ENCODE measurements at places on chromosomes 5 and 9.

- no peak for DNase-seq
These were observed 61.3 kb upstream of the TYRP1 start for GRCh38 chr9:12631866-12632265.

DNA sequence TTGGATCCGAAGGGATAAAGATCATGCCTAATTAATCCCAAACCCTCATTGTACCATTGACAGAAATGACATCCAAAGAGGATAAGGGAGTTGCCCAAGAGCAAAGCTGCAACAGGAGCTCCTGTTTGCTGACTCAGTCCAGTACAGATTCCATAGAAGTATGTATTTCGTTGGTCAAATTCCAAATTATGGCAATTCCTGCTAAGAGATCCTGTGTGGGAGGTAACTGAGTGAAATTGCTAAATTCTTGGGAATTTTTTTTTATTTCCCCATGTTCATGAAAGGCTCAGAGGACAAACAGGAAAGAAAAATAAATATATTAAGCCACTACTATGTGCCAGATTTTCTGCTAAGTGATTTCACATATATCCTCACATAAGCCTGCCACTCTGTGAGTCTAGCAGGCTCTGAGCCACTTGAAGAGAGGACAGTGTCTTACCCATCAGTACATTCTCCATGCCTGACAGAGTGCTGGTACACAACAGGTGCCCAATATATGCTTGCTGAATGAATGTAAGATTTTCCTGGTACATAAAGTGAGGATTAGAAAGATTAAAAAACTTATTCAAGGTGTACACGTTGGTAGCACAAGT is 132.7 kb downstream of the GLIS3 start:
- DNase-seq, result no peak

GRCh38 chr5:55923177-55923771 is 71.5 kb downstream of the IL6ST start:
- DNase-seq, result no peak

DNA sequence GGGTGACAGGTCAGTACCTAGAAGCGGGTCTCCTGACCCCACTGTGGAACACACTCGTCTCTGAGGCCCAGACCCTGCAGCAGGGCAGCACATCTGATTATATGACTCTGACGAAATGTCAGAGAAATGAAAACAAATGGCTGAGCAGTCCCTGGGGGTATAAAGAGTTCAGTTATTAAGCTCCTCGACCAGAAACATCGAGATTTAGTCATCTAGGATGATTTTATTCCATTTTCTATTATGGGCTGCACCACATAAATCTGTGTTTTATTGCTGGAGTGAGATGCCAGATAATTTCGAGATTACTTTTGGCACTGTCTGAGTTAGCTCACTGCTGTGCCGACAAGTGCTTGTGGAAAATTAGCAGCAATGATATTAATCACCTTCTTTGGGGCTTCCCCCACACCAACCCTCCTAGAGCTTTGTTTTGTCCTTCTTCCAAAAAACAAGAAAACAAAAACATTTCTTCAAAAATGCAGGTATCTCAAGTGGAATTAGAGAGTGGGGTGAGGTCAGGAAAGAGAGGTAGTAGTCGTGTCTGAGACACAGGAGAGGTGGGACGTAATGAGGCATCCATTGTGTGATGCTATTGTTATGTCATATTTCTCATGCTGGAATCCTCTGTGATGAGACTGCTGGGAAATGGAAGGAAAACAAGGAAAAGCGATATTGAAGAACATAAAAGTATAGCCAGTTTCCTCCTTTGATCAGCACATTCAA is 495.5 kb downstream of the DMAC1 start:
- DNase-seq, result no peak

DNA sequence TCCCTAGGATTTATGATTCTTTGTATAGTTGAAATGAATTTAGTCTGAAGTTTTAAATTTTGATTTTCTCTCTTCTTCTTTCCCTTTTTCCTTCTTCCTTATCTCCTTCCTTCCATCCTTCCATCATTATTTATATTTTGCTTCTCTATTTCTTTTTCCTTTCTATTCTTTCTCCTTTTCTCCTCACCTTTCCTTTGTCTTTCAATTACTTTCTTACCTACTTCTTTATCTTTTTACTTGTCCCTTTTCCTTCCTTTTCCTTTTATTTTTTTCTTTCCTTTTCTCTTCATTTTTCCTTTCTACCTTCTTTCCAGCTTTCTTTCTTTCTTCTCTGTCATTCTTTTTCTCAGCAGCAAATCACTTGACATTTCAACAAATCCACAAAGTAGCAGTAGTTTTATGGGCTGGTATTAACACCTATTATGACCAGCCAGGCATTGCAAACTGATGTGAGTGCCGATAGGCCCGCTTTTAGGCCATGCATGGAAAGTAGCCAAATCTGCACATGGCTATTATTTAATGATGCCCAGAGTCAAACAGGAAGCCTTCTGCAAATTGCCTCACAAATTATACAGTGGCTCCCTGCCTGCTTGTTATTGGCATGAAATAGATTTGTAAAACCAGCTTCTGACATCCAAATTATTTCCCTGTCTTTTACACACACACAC is 37.1 kb upstream of the NR3C1 start:
- no peak for DNase-seq

DNA sequence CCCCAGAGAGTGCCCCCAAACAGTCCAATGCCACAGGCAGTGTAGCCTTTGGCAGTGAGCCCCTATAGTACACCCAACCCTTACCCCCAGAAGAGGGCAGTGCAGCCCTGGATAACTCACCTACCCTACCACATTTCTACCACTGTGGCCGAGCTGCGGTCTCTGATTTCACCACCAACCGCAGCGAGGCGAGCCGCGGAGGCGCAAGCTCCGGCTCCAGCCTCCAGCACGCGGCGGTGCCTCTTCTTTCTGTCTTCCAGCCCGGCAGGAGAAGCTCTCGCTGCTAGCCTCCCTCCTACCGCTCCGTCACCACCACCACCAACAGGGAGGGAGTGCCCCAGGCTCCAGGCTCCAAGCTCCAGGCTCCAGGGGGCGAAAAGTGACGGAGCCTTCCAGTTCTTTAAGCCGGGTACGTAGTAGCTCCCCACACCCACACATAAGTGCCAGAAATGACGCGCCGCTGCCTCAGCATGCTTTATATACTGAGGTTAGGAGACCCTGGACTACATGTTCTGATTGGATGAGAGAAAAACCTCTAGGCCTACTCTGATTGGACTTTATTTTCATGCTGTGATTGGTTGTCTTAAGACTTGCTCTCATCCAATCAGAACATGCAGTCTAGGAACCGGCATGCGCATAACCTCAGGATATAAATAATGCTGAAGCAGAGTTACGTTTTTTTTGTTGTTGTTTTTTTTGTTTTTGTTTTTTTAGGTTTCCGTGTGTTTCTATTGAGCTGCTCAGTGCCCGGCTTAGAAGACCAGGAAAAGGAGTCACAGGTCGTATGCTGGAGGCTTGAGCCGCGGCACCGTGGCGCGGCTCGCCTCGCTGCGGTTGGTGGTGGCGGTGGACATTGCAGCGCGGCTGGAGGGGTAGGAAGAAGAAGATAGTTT is at the start of gene PCAT7:
Gene PCAT7 (plus strand): TSS at position 645 of the 893 bp plus-strand sequence.
- DNase-seq, result peak; percentile 75

DNA sequence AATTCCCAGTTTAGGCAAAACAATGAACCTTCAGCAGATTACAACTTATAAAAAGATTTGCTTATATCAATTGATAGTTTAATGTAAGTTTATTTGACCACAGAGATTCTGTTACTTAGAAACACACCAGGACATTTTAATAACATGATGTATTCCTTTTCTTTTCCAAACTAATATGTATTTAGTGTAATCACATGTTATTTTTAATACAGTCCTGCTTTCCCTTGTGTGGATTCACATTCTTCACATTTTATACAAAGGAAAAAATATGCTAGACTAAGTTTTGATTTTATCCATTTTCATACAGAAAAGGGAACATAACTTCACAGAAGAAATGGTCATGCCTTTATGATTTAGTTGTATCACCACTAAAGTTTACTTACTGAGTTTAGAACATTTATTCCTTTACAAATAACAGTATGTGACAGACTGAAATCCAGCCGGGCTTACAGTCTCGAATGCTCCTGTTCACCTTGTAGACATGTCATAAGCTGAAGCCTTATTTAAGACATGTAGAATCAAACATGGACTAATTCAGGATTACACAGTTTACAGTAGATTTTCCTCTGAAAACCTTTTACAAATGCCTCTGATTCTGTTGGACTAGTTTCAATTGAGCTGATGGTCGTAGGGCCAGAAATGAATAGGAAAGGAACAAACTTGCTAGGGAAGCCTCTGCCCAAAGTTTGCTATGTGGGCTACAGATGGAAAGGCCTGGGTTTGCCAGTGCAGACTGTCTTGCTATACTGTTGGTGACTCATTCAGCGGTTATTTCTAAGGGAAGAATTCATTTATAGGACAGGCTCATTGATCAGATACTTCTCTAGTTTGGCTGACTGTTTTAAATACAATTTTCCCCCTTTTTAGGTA is 6.6 kb upstream of the ASPN start:
- DNase-seq, result no peak

DNA sequence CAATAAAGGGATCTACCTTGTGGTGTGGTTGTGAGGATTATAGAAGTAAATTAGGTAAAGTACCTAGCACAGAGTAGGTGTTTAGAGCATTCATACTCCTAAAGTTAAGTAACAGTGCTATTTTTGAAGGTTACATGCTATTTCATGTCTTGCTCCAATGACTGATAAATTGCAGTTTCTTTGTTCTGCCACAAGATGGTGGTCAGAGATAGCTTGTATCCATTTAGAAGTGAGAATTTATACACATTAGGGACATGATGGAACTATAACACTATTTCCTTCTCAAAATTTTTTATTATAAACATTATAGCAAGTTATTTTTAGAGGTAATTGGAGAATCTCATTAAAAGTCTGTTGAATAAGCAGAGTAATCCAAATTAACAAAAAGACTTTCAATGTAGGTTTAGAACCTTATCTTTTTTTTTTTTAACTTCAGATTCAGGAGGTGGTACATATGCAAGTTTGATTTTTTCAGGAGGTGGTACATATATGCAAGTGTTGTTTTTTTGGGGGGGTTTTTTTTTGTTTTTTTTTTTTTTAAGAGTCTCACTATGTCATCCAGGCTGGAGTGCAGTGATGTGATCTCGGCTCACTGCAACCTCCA is 17.1 kb downstream of the MTREX start:
- peak; percentile 32 for DNase-seq

GRCh38 chr5:161373345-161373707 is 173.2 kb downstream of the GABRB2 start:
- DNase-seq, result no peak

DNA sequence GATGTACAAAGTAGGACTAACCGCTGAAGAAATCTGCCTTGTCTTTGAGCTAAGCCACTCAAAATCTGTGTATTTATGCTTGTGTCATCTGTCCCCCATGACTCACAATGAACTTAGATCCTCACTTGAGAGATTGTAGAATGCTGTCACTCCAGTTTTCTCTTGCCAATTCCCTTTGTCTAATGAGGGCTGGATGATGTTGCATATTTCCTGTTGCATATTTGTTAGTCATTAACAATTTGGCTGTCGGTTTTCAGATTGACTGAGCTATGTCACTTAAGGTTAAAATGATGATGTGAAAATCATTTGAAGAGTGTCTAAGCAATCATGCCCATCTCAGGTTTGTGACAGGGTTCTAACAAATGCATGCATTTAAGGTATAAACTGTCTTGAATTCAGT is 481.7 kb downstream of the CDH10 start:
- no peak for DNase-seq

DNA sequence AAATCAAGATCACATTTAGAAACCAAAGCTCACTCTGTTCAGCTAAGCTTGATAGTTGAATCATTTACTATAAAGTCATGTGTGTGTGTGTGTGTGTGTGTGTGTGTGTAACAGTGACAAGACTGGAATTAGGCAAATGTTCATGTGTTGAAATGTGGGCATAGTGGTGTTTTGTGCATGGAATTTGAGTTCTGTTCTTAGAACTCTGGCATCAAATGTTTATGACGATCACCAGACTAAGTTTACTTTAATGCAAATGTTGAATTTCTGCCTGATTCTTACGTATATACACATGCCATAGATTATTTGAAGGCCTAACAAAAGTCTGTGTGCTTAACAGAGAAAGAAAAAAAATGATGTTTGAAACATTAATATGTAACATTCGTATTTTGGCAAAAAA is 72.8 kb upstream of the COL5A1 start:
- DNase-seq, result no peak

DNA sequence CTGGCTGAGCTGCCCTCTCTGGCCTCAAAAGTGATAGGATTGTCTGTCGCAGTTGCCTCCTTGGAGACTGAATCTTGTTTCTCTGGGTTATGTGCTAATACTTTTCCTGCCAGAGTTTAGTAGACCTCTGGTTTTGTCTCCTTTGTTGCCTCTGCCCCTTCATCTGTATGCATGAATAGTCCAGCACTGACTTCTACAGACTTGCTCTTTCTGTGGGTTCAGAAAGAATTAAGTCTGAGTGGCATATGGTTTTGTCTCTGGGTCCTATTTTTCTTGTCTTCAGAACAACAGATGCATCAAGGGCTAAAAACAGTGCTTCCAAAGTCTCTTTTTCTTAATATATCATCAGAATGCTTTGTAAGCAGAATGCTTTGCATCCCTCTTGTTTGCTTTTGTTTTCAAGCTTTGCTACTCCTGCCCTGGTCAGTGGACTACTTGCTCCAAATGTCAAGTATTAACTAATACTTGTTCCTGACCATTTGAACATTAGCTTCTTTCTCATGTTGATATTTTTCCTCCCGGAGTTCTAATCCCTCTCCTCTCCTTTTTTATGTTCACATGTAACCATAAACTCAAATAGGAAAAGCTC is 131.7 kb downstream of the UNC13B start:
- DNase-seq, result no peak

GRCh38 chr5:136891175-136891972 is 526.0 kb upstream of the TRPC7 start:
- no peak for DNase-seq

GRCh38 chr5:74310386-74310785 is 330.1 kb downstream of the ENC1 start:
- DNase-seq, result no peak

GRCh38 chr5:2701592-2701991 is 49.9 kb downstream of the IRX2 start:
- no peak for DNase-seq

DNA sequence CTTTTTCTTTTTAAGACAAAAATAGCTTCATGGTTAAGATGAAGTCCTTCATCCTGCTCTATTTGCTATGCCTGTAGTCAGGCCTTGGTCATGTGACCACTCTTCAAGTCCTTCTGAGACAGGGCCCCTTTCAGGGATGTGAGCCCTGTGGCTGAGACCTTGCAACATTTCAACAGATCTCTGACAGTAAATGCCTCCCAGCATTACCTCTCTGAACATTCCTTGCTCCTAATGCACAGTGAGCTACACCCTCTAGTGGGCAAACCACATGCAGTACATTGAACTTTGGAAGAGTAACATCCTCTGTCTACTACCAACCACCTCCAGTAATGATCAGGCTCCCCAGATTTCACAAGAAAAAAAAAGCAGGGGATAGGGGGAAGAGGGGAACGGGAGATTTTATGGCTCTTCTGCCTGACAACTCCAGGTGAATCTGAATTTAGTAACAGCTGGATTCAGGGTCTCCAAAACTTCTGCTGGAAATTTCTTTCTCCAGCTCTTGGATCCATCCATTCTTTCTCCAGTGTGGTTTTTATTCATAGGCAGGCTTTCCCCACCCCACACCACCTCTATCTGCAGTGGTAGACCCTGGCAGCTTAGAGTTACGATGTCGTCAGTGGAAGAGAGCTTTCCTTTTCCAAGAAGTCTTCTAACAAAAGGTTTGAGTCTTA is 8.9 kb upstream of the FBXO38 start:
- DNase-seq, result no peak

- no peak for DNase-seq
These were observed 42.8 kb upstream of the MAST4 start for GRCh38 chr5:66553368-66553912.

GRCh38 chr5:19488786-19489185 is 499.2 kb downstream of the CDH18 start:
- DNase-seq, result no peak

- DNase-seq, result no peak
These were observed 123.7 kb downstream of the WNK2 start for GRCh38 chr9:93307468-93308157.
